ENCODE measurements at places on chromosomes 11 and 22. TPM values are rescaled to one million over a fixed set of nuclear protein-coding genes. Genes with fewer than 3 reads are reported as not detected.

MS4A4E gene
- not detected for total RNA-seq

POLR3H gene
- total RNA-seq, result 43.9 TPM

ME3 gene
- 16.8 TPM for total RNA-seq

IFITM10 gene
- total RNA-seq, result 1.3 TPM

GSTT2 gene
- not detected for total RNA-seq

TMPRSS4 gene
- total RNA-seq, result not detected

TSG101 gene
- total RNA-seq, result 115 TPM

KCNJ5 gene
- total RNA-seq, result 0.02 TPM

DEPDC7 gene
- total RNA-seq, result 10.1 TPM

AMOTL1 gene
- 7.5 TPM for total RNA-seq

SCN3B gene
- total RNA-seq, result 0.17 TPM

WNT7B gene
- 87.1 TPM for total RNA-seq

IFTAP gene
- 17.2 TPM for total RNA-seq

CCDC89 gene
- total RNA-seq, result not detected

SCGB1C1 gene
- total RNA-seq, result not detected

SLC22A25 gene
- total RNA-seq, result not detected

SLC22A12 gene
- total RNA-seq, result not detected

GNAZ gene
- total RNA-seq, result 3.2 TPM

BTG4 gene
- total RNA-seq, result 0.18 TPM

TSGA10IP gene
- total RNA-seq, result not detected

PICALM gene
- 83.1 TPM for total RNA-seq

LRRC74B gene
- total RNA-seq, result not detected

RASD2 gene
- total RNA-seq, result 1.2 TPM

POU2AF2 gene
- total RNA-seq, result not detected

CYP2D6 gene
- total RNA-seq, result 0.52 TPM

PSMD13 gene
- total RNA-seq, result 173 TPM

BCR gene
- 15.5 TPM for total RNA-seq

DENND6B gene
- total RNA-seq, result 3.7 TPM

TRPM5 gene
- not detected for total RNA-seq

IL17REL gene
- not detected for total RNA-seq

KDM4E gene
- total RNA-seq, result not detected

NEFH gene
- total RNA-seq, result 0.10 TPM

APBB1 gene
- 16.9 TPM for total RNA-seq

TH gene
- total RNA-seq, result 0.23 TPM

MEI1 gene
- not detected for total RNA-seq

PLAAT5 gene
- total RNA-seq, result not detected

TRIM5 gene
- 13.7 TPM for total RNA-seq

GAL gene
- 18.0 TPM for total RNA-seq

PKP3 gene
- 39.9 TPM for total RNA-seq

ZPR1 gene
- total RNA-seq, result 54.6 TPM

SMDT1 gene
- 40.1 TPM for total RNA-seq

TYR gene
- total RNA-seq, result not detected

KRTAP5-9 gene
- not detected for total RNA-seq

UBQLNL gene
- not detected for total RNA-seq

IGHMBP2 gene
- total RNA-seq, result 15.3 TPM

KCTD14 gene
- total RNA-seq, result 1.8 TPM

NXPE4 gene
- total RNA-seq, result not detected

KLHDC7B gene
- 0.03 TPM for total RNA-seq

OR8G5 gene
- not detected for total RNA-seq

CHRNA10 gene
- total RNA-seq, result 0.78 TPM

CNGA4 gene
- 0.03 TPM for total RNA-seq

All from A549 treated with CORT108297 at 1 μM for 4 hours (cell line).